ENCODE measurements at places on chromosomes 7 and 10. TPM values are rescaled to one million over a fixed set of nuclear protein-coding genes. Genes with fewer than 3 reads are reported as not detected.

DNA sequence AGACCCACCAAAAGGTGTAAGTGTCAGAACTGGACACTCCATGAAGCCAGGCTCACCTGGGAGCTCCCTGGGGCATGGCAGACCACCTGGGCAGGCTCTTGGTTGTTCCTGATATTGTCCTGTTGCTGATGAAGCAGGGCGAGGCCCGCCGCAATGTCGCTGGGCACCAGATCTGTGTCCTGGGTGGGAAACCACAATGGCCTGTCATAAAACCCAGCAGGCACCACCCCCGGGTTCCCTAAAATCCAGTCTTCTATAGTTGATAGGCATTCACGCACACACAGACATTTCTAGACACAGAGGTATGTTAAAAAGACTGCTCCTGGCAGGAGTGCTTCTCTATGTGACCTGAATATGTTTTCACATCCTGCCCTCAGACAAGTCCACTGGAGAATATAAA is 15.0 kb downstream of the DAGLB start:
- H3K27me3 ChIP-seq = no peaks in the 10 kb centered on the region
- no peak for DNase-seq
- no peak overlapping the region for H3K27ac ChIP-seq

- DNase-seq = no peak
- no peak overlapping the region for H3K4me3 ChIP-seq
Observed at GRCh38 chr7:5478568-5479430, 55.2 kb upstream of the TNRC18 start.

- H3K4me3 ChIP-seq = no peak overlapping the region
- no peak for DNase-seq
- no peak overlapping the region for H3K27ac ChIP-seq
- H3K27me3 ChIP-seq = no peaks in the 10 kb centered on the region
Observed at GRCh38 chr7:123433665-123434064, 100.7 kb downstream of the IQUB start.

GRCh38 chr7:19621740-19622139 is 87.1 kb downstream of the POLR1F start:
- H3K36me3 ChIP-seq = no peaks in the 10 kb centered on the region
- no peak overlapping the region for H3K4me3 ChIP-seq
- no peak overlapping the region for H3K27ac ChIP-seq
- no peaks in the 10 kb centered on the region for H3K27me3 ChIP-seq

DNA sequence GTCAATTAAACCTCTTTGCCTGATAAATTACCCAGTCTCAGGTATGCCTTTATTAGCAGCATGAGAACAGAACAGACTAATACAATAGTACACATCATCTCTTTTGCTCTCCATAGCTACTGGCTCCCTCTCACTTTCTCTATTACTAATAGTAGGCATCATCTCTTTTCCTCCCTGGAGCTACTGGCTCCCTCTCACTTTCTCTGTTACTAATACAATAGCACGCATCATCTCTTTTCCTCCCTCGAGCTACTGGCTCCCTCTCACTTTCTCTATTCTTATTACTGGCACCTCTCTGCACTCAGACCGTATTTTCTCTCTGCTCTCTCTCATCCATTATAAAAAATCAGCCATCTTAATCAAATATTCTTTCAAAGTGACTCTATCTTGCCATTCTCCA is 37.1 kb downstream of the SLC25A13 start:
- H3K36me3 ChIP-seq = peaks cover 5% of the 10 kb centered on the region
- H3K4me3 ChIP-seq = no peak overlapping the region
- H3K27me3 ChIP-seq = no peaks in the 10 kb centered on the region
- no peaks in the 10 kb centered on the region for H3K4me1 ChIP-seq
- DNase-seq = no peak
- no peak overlapping the region for H3K27ac ChIP-seq

- H3K27me3 ChIP-seq = no peaks in the 10 kb centered on the region
- peaks cover 41% of the 10 kb centered on the region for H3K4me1 ChIP-seq
- no peak for DNase-seq
- no peaks in the 10 kb centered on the region for H3K36me3 ChIP-seq
Observed at GRCh38 chr10:110078317-110078716, 70.5 kb downstream of the ADD3 start.

- H3K4me3 ChIP-seq = no peak overlapping the region
- H3K27me3 ChIP-seq = 0 out of 2 replicates have a peak, but pooled peaks cover 8% of the 10 kb centered on the region
- H3K36me3 ChIP-seq = no peaks in the 10 kb centered on the region
- DNase-seq = no peak
- no peak overlapping the region for H3K27ac ChIP-seq
Observed at GRCh38 chr7:134284952-134285351, 31.8 kb downstream of the SLC35B4 start.

- H3K27ac ChIP-seq = no peak overlapping the region
- H3K4me1 ChIP-seq = no peaks in the 10 kb centered on the region
- no peak overlapping the region for H3K4me3 ChIP-seq
- no peaks in the 10 kb centered on the region for H3K36me3 ChIP-seq
- H3K27me3 ChIP-seq = no peaks in the 10 kb centered on the region
Observed at GRCh38 chr10:122968698-122969097, 11.5 kb upstream of the PSTK start.

DNA sequence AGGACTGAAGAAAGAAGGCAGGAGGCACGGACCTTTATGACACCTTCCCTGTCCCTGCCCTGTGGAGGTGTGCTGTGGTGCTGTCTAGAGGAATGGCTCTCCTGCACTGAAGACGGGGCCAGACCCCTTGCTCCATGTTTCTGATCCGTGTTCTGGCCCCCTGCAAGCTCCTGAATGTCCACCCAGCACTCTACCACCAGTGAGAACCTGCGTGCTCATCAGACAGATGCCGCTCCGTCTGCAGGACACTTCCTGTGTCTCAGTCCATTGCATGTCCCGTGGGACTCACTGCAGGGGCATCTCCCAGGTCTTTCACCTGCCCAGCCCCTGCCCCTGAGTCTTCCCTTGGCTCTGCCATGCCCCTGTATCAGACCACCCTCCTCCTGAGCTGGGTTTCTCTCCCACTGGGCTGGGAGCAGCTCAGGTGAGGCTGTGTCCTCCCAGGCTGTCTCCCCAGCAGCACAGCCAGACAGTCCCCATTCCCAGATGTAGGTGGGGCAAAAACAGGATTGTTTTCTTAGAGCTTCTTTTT is 278.3 kb upstream of the ZNF32 start:
- no peak overlapping the region for H3K27ac ChIP-seq
- H3K36me3 ChIP-seq = no peaks in the 10 kb centered on the region
- peaks cover 75% of the 10 kb centered on the region for H3K27me3 ChIP-seq
- DNase-seq = no peak
- H3K4me3 ChIP-seq = no peak overlapping the region
- no peaks in the 10 kb centered on the region for H3K4me1 ChIP-seq

DNA sequence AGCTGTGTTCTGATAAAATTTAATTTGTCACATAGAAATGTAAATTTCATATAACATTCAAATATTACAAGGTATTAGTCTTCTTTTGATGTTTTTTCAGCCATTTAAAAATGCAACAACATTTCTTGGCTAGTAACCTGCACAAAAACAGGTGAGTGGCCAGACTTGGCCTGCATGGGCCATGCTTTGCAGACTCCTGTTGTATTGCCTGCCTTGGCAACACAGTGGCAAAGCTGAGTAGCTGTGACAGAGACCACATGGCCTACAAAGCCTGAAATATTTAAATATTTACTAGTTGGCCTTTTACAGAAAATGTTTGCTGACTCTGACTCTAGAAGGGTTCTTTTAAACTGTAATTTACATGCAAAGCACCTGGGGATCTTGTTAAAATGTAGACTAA is 13.5 kb upstream of the TBX20 start:
- no peak overlapping the region for H3K4me3 ChIP-seq
- H3K27me3 ChIP-seq = no peaks in the 10 kb centered on the region
- DNase-seq = no peak
- H3K4me1 ChIP-seq = no peaks in the 10 kb centered on the region

GRCh38 chr7:101885597-101885955 is 68.2 kb downstream of the CUX1 start:
- no peak overlapping the region for H3K27ac ChIP-seq
- H3K4me3 ChIP-seq = no peak overlapping the region
- no peak for DNase-seq
- peaks cover 46% of the 10 kb centered on the region for H3K4me1 ChIP-seq
- H3K36me3 ChIP-seq = no peaks in the 10 kb centered on the region
- H3K27me3 ChIP-seq = no peaks in the 10 kb centered on the region

DNA sequence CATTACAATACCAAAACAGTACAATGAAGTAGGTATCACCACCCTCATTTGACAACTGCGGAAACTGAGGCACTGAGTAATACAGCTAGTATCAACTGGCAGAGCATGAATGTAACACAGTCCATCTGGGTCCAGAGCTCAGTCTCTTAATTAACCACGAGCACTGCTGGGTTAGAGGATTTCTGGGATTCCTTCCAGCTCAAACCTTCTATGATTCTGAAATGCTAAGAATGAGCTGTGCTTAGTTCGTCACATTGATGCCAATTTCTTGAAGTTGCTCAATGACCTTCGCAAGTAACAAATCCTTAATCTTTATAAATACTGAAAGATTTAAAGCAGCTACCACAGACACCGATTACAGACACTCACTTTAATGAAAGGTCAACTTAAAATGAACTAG is 62.5 kb downstream of the SGMS1 start:
- H3K27me3 ChIP-seq = no peaks in the 10 kb centered on the region
- H3K27ac ChIP-seq = no peak overlapping the region
- H3K36me3 ChIP-seq = no peaks in the 10 kb centered on the region
- no peak for DNase-seq
- no peak overlapping the region for H3K4me3 ChIP-seq

- DNase-seq = no peak
- no peaks in the 10 kb centered on the region for H3K36me3 ChIP-seq
- no peaks in the 10 kb centered on the region for H3K27me3 ChIP-seq
- H3K27ac ChIP-seq = no peak overlapping the region
Observed at GRCh38 chr10:132662186-132662920, 123.6 kb downstream of the NKX6-2 start.

DNA sequence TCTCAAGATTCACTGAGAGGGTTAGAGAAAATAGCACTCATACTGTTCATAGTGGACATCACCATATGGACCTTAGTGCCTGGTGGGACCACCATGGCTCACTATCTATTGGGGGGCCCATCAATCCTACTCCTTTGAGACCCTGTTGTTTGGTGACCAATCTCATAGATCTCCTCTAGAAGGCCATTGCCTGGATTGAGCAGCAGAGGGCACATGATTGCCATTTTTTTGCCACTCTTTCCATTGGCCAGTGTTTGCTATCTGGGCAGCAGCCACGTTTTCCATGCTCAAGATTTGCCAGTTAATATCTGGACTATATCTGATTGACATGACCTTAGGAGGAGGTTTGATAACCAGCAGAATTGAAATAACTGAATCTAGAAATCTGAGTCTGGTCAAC is 244.5 kb downstream of the ITGB1 start:
- DNase-seq = no peak
- no peak overlapping the region for H3K4me3 ChIP-seq
- no peaks in the 10 kb centered on the region for H3K36me3 ChIP-seq
- H3K4me1 ChIP-seq = no peaks in the 10 kb centered on the region
- H3K27ac ChIP-seq = no peak overlapping the region
- no peaks in the 10 kb centered on the region for H3K27me3 ChIP-seq

DNA sequence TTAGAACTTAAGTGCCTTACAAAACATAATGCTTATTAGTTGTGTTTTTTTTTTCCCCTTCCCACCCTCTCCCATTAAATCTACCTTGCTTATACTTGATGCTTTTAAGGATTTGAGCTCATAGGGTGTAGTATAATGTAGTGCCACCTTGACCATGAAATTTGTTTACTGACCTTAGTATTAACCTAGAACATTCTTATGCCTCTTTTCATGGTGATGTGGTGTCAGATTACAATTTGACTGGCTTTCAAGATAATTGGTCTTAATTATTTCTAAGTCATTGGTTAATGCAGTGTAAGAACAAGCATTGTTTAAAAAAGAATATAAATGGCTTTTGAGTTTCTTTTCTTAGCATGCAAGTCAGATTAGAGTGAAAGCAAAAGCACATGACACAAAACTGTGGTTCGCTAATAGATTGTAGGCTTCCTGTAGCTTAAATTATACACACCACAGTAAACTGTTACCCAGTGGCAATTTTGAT is 61.8 kb downstream of the ADD3 start:
- DNase-seq = no peak
- H3K27ac ChIP-seq = no peak overlapping the region
- no peaks in the 10 kb centered on the region for H3K27me3 ChIP-seq
- no peaks in the 10 kb centered on the region for H3K36me3 ChIP-seq
- H3K4me1 ChIP-seq = peaks cover 16% of the 10 kb centered on the region
- H3K4me3 ChIP-seq = no peak overlapping the region

DNA sequence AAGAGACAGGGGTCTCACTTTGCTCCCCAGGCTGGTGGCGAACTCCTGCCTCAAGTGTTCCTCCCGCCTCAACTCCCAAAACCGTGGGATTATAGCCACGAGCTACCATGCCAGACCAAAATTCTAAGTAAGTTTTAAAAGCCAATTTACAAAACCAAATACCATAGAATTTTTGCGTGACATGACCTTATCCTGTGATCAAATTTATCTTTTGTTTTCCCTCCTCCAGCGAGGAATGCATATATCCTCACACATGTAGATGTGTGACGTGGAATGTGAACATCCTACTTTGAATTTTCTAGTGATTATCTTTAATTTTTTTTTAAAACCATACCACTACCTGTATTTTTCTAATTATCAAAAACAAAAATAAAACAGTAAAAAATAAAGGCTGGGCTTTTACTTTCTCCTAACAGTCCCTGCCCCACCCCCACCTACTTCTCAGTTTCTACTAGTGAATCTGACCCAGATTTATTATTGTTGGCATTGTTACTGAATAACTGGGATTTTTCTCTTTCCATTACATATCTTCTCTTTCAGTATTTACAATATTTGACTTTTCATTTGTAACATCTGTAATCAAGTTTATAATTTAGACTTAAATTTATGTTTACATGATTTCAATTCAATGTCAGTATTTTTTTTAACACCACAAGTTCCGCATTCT is 26.0 kb downstream of the CYTH3 start:
- no peaks in the 10 kb centered on the region for H3K36me3 ChIP-seq
- H3K27ac ChIP-seq = no peak overlapping the region
- no peak for DNase-seq
- no peak overlapping the region for H3K4me3 ChIP-seq
- no peaks in the 10 kb centered on the region for H3K27me3 ChIP-seq
- no peaks in the 10 kb centered on the region for H3K4me1 ChIP-seq

DNA sequence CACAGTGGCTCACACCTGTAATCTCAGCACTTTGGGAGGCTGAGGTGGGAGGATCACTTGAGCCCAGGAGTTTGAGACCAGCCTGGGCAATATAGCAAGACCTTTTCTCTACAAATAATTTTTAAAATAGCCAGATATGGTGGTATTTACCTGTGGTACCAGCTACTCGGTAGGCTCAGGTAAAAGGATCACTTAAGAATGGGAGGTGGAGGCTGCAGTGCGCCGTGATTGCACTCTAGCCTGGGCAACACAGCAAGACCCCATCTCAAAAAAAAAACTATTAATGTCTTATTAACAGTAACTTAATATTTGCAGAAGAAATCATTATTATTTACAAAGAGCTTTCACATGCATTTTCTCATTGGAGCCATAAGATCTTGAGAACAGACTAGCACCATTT is 103.6 kb downstream of the SGMS1 start:
- no peaks in the 10 kb centered on the region for H3K27me3 ChIP-seq
- H3K36me3 ChIP-seq = no peaks in the 10 kb centered on the region
- no peak for DNase-seq
- H3K4me3 ChIP-seq = no peak overlapping the region

CASD1 gene
- total RNA-seq = 15.0 TPM

FAM25A gene
- 11.4 TPM for total RNA-seq
